ENCODE measurements at places on chromosomes 12 and 14.

DNA sequence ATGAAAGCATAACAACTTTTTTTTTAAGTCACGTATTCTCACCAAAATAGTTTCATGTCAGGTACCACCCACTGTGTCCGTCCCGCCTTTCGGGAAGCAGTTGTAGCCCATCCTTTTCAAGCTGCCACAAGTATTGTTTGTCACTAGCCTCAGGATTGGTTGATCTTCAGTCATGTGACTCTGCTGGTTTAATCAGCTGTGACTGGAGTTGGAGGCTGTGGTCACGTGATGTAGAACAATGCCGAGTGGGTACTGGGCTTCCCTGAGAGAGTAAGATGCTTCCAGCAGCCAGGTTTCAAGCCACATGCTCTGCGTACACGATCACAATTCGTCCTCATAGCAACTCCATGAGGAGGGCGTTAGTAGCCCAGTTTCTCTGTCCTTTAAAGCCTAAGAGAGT is 83.0 kb upstream of the WSCD2 start:
- DNase-seq = no peak

DNA sequence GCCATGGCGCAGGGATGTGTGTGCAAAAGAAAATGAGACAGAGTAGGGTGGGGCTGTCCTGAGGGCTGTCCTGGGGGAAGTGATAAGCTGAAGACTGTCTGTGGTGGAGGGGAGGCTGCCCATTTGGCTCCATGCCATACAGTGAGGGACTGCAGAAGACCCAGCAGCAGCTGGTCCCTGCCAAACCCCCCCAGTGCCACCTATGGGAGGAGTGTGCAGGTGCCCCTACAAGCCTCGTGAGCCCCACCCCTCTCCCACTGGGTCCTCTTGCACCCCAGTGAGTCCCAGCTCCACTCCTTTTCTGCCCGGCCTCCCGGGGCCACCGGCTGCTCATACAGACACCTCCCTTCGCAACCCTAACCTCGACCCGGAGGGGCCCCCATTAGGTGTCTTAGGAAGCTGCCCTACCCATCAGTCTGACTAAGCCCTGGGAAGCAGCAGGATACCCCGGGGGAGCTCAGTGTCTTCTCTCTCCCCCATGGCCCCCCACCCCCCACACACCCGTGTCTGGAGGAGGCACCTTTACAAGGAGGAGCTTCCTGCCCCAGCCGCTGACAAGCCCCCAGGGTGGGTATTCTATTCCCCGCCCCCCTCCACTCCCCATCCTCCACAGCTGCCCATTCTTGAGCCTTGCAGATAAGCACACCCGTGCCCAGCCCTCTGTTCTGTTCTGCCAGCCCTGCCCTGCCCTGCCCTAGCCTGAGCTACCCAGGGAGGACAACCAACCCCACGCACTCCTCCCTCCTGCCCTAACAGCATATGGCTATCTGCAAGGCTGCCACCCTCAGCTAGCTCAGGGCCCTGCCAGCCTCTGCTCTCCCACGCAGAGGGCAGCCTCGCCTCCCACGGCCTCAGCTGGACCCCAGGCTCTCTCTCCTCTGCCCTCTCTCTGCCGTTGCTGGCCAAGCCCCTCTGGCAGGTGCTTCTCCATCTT is 41.9 kb downstream of the SLC6A12 start:
- DNase-seq = no peak

- no peak for DNase-seq
Observed at GRCh38 chr14:36818246-36818645, 156.6 kb downstream of the PAX9 start.

DNA sequence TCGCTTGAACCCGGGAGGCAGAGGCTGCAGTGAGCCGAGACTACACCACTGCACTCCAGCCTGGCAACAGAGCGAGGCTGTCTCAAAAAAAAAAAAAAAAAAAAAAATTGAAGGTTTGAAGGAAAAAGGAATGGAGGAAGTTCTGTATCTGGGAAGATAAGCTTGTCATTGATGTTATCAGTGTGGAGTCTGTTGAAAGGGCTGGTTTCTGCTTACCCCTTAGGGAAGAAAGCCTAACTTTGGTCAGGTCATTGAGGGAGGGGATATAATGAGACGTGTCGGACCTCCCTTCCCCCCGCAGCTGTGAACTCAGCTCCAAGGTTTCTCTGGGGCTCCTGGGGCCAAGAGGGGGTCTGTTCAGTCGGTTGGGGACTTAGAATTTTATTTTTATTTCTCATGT is 16.4 kb downstream of the DAO start:
- no peak for DNase-seq

GRCh38 chr12:47244835-47245234 is 165.1 kb upstream of the AMIGO2 start:
- no peak for DNase-seq

- DNase-seq = no peak
Observed at GRCh38 chr14:77805706-77806105, 5.8 kb downstream of the ADCK1 start.

GRCh38 chr14:67335781-67336180 is 23.8 kb downstream of the ATP6V1D start:
- no peak for DNase-seq

DNA sequence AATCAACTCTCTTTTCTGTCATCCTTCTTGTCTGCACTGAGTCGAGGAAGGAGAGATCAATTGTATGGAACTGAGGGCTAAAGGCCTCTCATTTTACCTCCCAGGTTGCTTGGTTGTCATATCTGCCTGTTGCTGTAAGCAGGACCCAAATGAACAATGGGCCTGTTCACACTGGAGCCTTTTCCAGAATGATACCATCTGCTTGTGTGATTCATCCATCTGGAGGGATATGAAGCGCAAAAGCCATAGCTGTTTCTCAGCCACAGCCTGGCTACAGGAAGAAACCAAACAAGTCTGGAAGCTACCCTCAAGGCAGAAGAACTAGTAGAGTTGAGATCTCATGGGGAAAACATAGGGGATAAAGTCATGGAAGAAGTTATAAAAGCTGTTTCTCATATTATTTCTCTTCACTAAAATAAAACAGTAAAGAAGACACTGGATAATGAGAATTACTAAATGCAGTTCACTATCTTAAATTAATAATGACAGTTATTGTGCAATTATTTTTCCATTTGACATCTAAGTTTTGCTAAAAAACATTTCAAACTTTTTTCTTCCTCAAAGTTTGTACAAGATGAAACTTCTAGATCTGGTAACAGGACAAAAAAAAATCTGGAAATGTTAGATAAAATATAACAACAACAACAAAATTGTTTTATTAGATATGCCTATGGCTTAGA is 106.3 kb downstream of the SPTSSA start:
- DNase-seq = no peak

GRCh38 chr12:11705010-11705409 is 55.5 kb downstream of the ETV6 start:
- no peak for DNase-seq

DNA sequence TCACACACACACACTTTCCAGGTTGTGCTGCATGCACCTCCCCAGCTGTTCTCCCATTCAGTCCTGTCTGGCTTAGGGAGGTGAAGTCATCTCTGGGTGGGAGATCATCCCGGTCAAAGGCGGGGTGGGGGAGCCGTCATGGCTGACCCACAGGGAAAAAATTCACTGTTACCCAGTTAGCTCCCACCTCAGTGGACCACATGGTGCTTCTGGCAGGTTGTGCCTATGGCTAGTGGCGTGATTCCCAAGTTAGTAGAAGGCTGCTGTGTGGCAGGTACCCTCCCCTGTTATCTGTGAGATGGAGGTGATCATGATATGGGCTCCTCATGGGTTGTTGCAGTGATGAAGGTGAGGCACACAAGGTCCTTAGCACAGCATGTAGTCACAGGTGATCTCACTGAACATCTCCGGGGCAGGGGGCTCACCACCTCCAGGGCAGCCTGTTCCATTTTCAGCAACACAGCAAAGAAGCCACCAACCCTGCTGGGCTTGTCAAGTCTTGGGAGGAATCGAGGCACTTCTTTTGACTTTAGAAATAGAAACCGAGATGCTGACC is 154.9 kb upstream of the CCND2 start:
- DNase-seq = no peak

DNA sequence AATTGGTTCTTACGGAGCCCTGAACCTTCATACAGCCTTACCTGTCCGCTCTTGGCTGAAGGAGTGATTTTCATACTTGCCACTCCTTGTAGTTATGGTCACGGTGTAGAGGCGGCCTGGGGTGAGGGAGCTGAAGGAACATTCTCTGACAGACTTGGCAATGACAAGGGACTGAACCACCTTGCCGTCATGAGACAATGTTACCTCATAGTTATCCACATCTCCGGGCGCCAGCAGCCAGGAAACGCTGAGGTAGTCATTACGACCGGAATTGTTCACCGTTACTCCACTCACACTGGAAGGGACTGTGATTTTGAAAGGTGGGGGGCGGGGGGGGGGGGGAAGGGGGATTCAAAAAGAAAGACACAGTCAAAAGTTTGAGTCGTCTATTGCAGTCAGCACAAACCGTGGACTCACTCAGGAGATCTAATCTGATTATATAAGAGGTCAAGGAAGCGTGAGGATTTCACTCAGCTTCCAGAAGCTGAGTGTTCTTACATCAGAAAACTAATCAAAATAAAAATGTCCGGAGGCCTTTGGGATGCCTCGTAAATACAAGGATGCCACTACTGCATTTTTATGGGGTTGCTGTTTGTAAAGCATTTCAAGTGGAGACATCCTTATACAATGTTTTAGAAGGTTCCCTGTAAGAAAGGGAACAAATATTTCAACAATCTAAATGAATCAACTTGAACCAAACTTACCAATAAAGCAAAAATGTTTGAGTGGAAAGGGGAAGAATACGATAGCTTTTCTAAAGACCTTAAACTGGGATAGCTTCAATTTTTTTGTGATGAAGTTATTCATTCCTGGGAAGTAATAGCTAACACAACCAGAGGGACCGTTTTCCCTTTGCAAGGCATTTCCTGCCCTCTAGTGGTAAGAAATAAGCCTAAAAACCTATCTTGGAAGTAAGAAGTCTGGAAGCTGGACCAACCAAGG is 60.6 kb downstream of the PTPRB start:
- peak; percentile 80 for DNase-seq

DNA sequence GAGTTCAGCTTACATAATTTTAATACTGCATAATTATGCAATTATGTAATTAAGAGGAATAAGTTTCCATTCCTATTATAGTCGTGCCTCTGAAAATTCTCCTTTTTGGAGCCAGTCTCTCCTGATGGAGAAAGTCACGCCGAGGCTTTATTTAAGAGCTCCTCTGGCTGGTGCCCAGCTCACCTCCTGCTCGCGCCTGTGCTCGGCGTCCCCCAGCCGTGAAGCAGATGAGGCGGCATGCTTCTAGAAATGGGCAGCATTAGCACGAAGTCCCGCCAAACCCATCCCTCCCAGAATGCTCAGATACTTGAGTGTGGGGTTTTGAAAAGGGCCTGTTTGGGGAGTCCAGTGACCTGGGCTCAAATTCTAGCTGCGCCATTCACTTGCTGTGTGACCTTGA is 153.0 kb downstream of the PHETA1 start:
- DNase-seq = no peak

GRCh38 chr14:89325959-89326358 is 91.1 kb downstream of the FOXN3 start:
- DNase-seq = no peak

DNA sequence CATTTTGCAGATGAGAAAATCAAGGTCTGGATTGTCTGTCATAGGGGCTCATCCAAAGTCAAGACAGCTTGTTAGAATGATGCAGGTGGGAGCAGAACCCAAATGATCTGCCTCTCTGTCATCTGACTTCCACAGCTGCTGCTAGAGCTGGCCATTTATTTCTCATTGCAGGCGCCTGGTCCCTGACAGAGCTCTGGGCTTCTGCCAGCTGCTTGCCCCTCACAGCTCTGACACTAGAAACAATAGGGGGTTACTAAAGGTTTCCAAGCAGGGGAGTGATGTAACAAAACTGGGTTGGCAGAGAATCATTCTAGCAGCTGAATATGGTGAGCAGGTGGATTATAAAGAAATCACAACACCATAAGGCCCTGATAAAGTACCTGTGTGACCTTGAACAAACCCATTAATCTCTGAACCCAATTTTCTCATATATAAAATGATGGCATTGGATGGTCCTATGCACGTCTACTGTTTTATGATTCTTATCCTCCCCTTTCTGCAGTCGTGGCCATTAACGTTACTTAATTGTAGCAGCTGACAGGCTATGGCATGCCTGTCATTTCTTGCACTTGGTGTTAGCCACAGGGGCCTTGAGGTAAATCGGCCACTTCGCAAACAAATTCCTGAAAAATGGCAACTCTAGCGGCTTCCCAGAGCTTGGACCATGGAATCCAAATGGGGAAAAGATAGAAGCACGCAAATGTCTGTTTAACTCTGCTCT is 134.6 kb downstream of the RMST start:
- DNase-seq = no peak

- DNase-seq = no peak
Observed at GRCh38 chr14:68622856-68623255, 170.0 kb downstream of the ZFP36L1 start.

DNA sequence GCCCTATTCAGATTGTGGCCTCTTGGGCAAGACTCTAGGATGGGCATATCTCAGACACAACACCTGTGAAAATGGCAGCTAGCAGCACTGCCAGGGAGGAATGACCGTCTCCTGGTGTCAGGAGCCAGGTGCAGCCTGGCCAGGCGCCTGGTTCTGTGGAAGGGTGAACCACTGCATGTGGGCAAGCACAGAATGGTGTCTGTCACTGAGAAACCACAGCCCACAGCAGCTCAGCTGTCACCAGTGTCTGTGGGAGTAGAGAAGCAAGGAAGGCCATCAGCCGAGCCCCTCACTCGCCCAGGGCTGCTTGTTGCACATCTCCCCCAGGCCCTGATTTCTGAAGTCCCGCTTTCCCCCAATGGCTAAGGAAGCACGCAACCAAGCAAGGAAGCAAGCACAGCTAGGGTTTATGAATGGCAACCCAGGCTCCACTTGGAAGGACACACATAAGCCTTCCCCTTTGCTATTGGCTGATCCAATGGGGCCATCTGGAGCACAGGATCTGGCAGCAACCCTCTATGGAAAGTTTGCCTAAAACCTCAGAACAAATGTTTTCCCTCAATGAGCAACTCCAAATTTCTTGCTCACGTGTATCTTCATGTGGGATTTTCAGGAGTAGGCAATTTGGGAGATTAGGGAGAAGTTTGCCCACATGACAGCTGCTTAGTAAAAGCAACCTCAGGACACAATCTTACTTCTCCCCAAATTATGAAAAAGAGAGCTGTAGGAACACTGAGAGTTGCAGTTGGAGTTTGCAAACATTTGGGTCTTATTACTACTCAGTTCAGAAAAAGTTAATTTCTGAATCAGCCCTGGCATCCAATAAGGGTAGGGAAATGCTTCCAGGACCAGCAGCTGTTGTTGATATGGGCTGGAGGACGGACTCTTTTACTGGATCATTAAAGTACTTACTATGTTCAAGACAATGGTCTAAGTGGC is 44.7 kb downstream of the GPHB5 start:
- DNase-seq = no peak

DNA sequence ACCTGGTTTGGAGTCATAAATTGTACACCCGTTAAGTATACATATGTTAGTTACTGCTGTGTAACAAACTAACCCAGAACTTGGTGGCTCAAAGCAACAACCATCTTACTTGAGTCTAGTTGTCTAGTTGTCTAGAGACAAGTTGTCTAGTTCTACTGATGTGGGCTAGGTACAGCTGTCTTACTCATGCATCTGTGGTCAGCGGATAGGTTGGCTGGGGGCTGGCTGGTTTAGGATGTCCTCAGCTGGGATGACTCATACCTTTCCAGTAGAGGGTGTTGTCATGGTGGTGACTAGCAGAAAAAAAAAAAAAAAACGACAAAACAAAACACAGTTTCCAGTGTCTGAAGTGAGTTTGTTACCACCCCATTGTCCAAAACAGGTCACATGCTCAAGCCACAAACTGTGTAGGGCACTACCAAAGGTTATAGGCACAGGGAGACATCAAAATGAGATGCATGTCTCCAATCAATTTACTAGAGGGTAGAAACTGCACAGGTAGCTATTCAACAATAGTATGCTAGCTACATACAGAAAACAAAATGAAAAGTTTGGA is 680.3 kb downstream of the MED13L start:
- DNase-seq = no peak

Data from fibroblast of skin of left quadriceps (primary cell).